ENCODE measurements at places on chromosomes 7 and 10.

GRCh38 chr7:12643001-12643643 lies 44.3 kb upstream of the ARL4A start:
- no peak for DNase-seq

DNA sequence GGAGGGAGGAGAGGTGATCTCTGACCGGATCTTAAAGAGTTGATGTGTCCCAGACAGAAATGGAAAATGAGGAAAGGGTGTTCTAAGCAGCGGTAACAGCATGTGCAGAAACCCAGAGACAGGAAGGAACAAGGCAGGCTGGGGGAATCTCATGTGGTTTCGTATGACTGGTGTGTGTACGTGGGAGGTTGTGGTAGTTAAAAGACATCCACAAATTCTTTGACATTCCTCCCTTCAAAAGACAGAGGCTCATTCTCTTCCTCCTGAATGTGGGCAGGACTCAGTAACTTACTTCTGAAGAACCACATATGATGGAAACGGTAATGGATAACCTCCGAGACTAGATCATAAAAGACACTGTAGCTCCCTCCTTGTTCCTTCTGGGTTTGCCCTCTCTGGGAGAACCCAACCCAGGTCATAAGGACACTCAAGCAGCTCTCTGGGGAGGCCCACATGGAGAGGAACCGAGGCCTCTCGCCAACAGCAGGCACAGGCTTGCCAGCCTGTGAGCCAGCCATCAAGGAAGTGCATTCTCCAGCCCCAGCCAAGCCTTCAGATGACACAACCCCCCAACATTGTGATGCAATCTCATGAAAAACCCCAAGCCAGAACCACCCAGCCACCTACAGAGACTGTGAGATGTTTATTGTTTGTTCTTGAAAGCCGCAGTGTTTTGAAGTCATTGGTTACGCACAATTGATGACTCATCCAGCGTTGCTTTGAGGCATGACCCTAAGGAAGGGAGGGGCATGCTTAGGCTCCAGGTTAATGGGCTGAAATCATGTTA lies 116.0 kb downstream of the SLIT1 start:
- no peak for DNase-seq

GRCh38 chr7:92731335-92732063 lies 104.9 kb downstream of the CDK6 start:
- DNase-seq: no peak

GRCh38 chr7:106110238-106110560 lies 1.9 kb downstream of the SYPL1 start:
- no peak for DNase-seq

- DNase-seq: no peak
These were observed 13.9 kb downstream of the STX1A start for GRCh38 chr7:73705551-73705920.

- DNase-seq: no peak
These were observed 298.6 kb upstream of the MTPN start for GRCh38 chr7:136275794-136276193.

GRCh38 chr7:106504645-106505044 lies 156.3 kb downstream of the CCDC71L start:
- no peak for DNase-seq

All from NCI-H1105 treated with DMSO at 0.1 percent for 48 hours (cell line).